ENCODE measurements at places on chromosomes 16 and 17.
A peak's percentile ranks its signal among the peaks of the same experiment; 100 is the strongest.

GRCh38 chr17:10724546-10725195, 5.2 kb downstream of the TMEM220 start:
- no peak for DNase-seq

DNA sequence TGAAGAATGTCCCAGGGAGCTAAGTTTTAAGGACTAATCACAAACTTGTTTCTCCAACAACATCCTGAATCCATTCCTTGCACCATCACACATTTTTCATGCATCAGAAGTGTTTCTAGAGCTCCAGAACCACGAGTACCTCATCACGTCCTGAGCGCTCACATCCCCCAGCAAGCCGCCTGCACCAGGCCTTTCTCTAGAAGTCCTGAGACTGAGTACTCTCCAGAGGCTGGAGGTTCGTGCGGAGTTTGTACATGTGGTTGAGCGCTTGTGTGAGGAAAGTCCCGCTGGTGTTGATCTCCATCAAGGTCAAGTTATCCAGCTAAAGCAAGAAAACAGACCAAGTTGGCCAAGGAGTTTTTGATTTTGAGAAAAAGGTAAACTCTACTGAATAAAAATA, 10.7 kb downstream of the GINS2 start:
- DNase-seq: no peak

GRCh38 chr17:77535435-77535834, 394.7 kb downstream of the SEC14L1 start:
- DNase-seq: no peak

- peak; percentile 62 for DNase-seq
Measured at GRCh38 chr17:66431910-66432309, 129.5 kb downstream of the PRKCA start.

DNA sequence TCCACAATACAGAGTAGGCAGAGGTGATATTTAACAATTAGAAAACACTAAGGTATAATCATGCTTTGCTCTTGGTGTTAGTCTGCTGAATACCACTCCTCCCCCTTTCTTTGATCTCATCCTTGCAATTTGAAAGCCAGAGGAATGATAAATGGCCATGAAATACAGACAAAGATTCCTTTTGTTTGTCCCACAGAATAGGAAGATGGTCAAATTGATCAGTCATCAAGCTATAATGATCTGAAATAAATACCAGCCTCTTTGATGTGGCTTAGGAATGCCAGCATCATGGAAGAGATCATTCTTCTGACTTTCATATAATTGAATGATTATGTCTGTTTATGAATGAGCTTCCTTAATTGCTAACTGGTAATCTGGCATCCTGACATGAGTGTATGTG, 1541.7 kb upstream of the CDH8 start:
- DNase-seq: no peak

DNA sequence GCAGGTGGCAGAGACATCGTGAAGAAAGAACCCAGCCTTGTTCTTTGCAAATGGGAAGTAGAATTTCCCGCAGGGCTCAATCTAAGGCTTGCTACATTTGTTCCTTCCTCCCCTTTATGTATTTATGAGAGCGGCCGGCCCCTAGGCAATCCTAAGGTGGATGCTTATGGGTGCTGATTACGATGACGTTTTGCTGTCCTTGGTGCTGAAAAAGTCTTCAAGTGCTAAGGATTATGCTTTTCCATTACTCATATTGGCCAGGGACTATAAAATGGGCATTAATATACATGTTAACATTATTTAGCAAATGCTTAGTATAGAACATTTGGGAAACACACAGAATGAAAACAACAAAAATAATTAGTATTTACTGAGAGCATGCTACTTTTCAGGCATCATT, 313.3 kb upstream of the XYLT1 start:
- DNase-seq: no peak

GRCh38 chr17:67879662-67880061, 54.4 kb downstream of the BPTF start:
- DNase-seq: no peak

- peak; percentile 81 for DNase-seq
Measured at GRCh38 chr16:77877712-77878347, 89.5 kb downstream of the VAT1L start.

DNA sequence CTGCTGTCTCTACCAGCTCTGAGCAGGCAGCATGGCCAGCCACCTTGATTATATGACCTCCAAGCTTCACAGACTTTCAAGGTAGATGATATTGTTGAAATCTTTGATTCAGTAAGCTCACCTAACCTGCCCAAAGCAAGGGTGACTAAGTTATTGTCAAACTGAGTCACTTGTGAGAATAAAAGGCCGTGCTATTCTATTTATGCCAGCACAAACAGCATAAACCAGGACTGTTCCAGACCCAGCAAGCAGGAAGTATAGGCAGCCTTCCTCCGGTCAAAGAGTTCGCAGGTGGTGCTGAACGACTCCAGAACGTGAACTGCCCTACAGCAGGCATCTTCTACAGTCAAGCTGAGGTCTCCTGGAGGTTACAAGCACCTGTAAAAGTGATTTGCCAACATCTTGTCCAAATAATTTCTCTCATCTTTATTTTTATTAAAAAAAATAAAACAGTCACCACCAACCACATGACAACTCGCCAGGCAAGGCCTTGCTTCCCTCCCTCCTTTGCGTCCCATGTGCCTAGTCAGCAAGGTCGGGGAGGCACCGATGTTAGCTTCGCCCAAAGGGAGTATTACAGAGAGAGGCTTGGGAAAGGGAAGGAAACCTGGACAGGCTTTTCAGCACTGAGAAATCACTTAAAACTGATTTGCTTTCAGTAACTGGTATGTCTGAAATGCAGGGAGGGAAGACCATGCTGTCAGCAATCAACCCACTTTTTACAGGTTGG, 10.8 kb downstream of the ARL2BP start:
- peak; percentile 56 for DNase-seq

- DNase-seq: no peak
Measured at GRCh38 chr17:76561332-76561731, 21.5 kb downstream of the PRCD start.

- peak; percentile 70 for DNase-seq
Measured at GRCh38 chr17:61139219-61139618, 260.4 kb upstream of the TBX2 start.

DNA sequence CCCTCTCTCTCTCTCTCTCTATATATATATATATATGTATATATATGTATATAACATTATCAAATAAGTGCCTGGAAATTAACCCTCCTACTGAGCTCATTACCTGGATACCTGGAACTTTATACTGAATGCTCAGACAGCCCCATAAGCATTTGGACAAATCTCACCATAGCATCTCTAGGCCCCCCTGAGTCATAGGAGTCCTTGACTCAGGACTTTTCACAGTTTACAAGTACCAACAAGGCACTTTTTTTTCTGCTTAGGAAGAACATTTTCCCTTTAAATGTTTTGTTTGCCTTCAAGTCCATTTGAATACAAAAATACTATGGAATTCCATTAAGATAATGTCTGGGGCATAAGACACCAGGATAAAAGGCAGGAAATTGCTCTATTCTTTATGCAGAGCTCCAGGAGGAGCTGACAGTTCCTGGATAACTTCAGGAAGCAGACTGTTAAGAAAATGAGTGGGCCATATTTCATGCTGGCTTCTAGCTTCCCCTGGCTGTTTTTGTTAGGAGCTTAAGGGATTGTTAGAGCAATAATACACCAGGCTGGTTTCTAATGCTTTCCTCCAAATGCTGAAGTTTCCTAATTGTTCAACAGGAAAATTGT, 171.7 kb upstream of the ASIC2 start:
- DNase-seq: peak; percentile 21

GRCh38 chr17:48568499-48569239, 9.5 kb downstream of the HOXB4 start:
- no peak for DNase-seq

- peak; percentile 68 for DNase-seq
Measured at GRCh38 chr16:80824623-80825364, 20.4 kb upstream of the CDYL2 start.

DNA sequence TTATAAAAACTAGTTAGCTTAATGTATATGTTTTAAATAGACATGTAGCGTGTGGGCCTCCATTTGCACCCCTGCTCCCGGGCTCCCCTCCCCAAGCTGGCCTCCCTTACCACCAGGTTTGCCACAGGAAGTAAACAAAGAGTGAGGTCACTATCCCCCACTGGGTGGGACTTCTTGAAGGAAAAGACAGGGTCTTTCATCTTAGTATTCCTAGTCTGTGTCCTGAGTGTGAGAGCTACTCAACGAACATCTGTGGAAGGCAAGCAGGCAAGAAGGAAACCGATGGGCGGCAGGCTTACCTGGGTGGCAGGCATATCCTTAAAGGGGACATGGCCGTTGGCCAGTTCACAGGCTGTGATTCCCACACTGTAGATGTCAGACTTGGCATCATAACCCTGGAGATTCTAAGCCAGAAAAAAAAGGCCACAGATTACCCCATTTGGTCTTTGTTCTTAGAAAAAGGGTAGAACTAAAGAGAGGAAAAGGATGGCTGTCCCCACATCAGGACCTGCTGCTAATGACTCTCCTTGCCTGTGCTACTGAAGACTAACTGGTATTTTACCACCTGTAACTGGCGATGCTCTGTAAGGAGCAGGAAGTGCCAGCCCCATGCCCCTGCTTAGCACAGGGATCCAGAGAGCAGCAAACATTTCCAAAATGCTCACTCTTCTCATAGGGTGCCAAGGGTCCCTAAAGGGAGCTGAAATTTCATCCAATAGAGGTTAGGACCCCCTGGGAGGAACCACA, 6.6 kb upstream of the LIMD2 start:
- DNase-seq: no peak

- no peak for DNase-seq
Measured at GRCh38 chr16:27238016-27238587, 30.5 kb downstream of the NSMCE1 start.

All from kidney tubule cell (primary cell).